Left lobe of liver (tissue), 2 donors: ENCODE measurements at places on chromosomes 4 and X.

GRCh38 chrX:19727887-19728648 lies 159.3 kb downstream of the SH3KBP1 start:
- DNase-seq, result no peak

- DNase-seq, result no peak
These were observed 218.6 kb downstream of the GRID2 start for GRCh38 chr4:92522356-92522755.

- DNase-seq, result no peak
These were observed 342.8 kb upstream of the BOD1L1 start for GRCh38 chr4:13970349-13970748.

GRCh38 chrX:65925005-65925404 lies 114.9 kb downstream of the VSIG4 start:
- no peak for DNase-seq

DNA sequence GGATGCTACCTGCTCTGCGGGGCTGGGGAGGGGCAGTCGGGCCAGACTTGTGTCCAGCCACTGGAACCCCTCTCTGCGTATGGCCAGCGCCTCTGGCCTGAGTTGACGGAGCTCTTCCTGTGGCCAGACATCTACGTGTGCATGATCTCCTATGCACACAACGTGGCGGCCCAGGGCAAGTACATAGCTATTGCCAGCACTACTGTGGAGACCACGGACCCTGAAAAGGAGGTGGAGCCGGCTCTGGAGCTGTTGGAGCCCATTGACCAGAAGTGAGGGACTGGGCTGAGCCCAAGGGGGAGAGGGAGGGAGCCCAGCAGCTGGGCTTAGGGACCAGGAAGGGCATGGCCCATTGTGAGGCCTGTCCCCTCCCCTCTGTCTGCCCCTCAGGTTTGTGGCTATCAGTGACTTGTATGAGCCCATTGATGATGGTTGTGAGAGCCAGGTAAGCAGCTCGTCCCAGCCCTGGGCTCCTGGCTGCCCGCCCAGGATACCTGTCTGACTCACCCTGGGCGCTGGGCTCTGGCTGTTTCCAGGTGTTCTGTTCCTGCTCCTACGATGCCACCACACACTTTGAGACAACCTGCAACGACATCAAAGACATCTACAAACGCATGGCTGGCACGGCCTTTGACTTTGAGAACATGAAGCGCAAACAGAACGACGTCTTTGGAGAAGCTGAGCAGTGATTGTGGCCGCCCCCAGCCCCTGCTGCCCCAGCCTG lies 1.8 kb upstream of the FAM50A start:
- DNase-seq, result no peak

- DNase-seq, result no peak
These were observed 68.4 kb downstream of the MFAP3L start for GRCh38 chr4:169957785-169958184.

DNA sequence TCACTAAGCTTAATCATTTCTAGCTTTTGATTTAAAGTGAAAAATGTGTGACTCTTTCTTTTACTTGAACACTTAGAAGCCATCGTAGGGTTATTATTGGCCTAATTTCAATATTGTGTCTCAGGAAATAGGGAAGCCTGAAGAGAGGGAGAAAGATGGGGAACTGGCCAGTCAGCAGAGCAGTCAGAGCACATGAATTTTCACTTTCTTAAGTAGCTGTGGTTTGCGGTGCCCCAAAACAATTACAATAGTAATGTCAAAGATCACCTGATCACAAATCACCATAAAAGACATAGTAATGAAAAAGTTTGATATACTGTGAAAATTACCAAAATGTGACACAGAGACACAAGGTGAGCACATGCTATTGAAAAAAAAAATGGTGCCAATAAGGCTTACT lies 45.5 kb downstream of the CENPC start:
- DNase-seq, result no peak

DNA sequence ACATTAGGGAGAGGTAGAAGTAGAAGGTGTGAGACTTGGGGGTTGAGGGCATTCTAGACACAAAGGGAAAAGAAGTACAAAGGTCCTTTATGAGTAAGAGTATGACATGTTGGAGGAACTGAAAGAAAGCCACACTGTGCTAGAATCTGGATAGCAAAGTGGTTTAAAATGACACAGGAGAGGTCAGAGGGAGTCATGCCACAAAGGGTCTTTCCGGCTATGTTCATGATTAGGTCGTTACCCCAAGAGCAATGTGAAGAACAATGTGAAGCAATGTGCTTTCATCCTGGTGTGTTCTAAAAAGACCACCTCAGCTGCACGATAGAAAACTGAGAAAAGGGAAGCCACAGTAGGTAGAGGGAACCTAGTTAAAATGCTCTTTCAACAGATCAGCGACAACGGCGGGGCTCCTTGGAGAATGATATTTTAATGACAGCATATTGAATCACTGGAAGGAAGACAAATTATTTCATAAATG lies 29.2 kb downstream of the SMIM14 start:
- no peak for DNase-seq
